Stimulated activated CD4-positive, alpha-beta T cell treated with anti-CD3 and anti-CD28 coated beads, Interleukin-2, amount 100 ng/mL, for 24 hours (primary cell): ENCODE measurements at places on chromosomes 3 and 15.

- no peak for DNase-seq
Observed at GRCh38 chr15:99230867-99231266, 18.5 kb downstream of the TTC23 start.

DNA sequence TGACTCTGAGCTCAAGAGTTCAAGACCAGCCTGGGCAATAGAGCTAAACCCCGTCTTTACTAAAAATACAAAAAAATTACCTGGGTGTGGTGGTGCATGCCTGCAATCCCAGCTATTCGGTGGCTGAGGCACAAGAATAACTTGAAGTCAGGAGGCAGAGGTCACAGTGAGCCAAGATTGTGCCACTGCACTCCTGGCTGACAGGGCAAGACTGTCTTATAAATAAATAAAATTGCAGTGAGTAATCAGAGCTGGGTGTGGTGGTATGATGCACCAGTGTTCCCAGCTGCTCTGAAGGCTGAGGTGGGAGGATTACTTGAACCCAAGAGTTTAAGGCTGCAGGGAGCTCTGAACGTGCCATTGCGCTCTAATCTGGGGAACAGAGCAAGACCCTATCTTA, 55.9 kb upstream of the GCNT3 start:
- no peak for DNase-seq

- DNase-seq = no peak
Observed at GRCh38 chr15:95989392-95989791, 341.1 kb upstream of the NR2F2 start.

- peak; percentile 85 for DNase-seq
Observed at GRCh38 chr15:90838139-90838538, 30.2 kb upstream of the FURIN start.

- no peak for DNase-seq
Observed at GRCh38 chr3:107690522-107691138, 167.9 kb downstream of the BBX start.

DNA sequence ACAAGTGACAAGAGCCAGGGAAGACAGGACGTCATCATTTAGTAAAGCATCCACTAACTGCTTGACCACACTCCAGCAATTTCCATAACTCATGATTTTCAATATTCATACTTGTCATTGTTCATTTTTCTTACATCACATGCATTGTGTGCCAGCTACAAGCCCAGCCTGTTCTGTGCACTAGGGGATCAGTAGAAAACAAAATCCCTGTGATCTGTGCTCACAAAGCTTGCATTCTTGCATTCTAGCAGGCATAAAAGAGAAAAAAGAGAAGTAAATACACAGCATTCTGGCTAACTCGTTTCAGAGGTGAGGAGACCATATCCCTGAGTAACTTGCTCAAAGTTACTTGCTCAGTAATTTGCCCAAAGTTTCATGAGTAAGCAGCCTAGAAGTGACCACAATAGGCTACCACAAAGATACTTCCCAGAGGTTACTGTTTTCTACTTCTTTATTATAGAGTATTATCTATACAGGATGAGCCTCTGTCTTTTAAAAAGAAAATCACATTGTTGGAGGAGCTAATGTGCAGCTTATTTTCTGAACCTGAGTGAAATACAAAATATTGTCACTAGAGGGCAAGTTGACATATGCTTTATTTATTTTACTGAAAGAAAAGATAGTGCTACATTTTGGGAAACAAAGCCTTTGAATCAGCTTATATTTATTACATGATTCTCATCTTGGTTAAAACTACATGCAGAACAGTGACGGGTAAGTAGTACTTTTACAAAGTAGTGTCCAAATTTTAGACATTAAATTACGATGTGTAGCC, 701.4 kb upstream of the LMCD1 start:
- no peak for DNase-seq
